NT2/D1 (cell line): ENCODE measurements at places on chromosomes 3 and 15.

DNA sequence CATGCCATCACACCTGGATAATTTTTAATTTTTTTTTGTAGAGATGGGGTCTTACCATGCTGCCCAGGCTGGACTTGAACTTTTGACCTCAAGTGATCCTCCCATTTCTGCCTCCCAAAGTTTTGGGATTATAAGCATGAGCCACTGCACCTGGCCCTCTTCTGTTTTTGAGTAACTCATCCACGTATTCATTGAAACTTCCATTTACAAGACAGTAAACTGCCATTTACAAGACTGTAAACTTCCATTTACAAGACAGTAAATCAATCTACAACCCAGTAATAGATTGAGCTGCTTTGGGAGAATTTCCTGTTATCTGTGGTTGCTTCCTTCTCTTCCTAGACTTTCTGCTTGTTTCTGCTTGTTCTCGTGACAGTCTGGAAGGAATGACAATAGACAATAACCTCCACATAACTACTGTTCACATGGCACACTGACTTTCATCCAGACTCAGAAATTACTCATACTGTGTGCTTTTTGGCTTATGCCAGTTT is 114.7 kb upstream of the CCNL1 start:
- peak; percentile 49 for DNase-seq

DNA sequence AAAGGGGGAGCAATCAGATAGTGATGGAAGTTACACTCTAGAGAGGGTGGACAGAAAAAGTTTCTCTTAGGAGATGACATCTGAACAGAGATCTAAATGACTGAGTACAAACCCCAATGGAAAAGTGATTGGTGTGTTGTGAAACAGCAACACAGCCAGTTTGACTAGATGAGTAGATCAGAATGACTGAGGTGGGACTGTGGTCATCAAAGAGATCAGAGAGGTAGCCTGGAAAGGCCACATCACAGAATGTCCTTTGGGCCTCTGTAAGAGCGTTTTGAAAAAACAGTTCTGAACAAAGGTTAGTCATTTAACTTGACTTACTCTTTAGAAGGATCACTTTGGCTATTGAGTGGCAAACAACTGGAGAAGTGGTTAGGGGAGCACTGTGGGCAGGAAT is 10.6 kb downstream of the LRRC58 start:
- DNase-seq: no peak

DNA sequence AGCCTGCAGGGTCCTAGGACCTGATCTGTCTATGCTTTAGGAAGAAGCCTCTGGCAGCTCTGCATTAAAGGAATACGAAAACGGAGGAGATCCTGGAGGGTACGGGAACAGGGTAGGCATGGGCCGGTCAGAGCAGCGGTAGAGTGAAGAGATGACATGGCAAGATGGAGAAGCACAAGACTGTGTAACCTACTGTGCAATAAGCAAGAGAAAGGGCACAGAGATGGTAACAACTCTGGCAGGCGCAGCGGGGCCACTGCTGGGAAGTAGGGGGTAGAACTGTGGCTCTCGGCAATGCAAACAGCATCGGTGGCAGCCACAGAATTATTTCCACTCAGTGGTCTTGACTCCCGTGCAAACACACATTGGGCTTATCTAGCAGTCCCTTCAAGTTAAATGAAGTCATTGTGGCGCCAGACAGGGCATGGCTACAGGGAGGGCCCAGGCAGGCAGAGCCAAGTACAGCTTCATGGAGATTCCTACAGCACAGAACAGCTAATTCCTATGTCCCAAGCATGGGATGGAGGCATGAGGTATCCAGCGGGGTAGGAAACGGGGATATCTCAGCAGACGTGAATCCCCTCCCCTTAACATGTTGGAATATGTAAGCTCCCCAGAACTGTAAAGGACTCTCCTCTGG is 28.8 kb downstream of the WHAMM start:
- DNase-seq: no peak

DNA sequence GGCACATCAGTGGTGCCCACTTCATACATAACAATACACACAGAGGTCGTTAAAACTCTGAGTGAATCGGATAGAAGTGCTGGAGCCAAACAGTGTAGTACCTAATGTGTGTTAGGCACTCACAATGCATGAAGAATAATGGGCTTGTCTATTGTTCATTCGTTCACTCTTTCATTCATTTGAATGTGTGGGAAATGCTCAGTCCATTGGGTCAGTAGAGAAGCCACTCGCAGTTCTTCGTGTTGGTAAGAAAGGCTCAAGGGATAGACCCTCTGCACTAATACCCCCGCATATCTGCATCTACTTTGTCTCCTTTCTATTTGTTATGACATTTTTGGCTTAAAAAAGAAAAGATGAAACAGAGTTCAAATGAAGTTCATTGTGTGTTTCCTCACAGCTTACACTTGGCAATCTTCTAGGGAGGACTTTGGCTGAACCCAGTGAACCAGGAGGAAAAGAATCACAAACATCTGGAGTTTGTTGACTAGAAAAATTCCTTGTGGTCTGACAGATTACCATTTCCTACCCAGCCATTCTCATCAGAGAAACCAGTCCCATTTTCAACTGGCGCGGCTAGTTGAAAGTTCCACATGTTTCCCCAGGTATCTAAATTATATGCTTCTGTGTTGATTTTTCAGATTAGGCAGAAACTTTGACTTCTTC is 32.8 kb upstream of the MFSD1 start:
- DNase-seq: no peak

DNA sequence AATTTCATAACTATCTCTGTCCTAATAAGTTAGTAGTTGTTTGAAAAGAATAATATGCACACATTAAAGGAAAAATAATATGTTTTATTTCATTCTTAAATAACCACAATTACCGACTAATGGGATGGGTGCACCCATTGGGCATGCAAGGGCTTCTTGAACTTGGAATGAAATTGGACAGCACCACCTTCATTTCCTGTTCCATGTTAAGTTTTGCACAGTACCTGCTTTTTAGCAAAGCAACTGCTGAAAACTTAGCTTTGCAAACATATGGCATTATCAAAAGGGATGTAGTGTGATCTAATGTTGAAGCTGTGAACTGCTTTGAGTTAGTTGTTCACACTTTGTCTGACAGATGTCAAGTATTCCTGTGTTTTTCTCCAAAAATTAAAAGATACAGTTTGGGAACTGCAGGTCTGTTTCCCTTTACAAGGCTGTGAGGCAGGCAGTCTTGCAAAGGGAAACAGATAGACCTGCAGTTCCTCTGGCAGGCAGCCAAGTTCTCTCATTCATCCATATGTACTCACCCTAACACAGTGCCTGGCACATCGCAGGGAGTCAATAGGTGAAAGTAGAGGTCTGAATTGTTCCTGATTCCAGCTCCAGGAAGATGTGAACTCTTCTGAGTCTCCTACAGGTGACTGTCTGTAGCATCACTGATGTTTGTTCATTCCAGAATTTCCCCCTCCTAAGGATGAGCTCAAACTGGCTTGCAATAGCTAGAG is 64.3 kb upstream of the GOLGA8B start:
- no peak for DNase-seq

DNA sequence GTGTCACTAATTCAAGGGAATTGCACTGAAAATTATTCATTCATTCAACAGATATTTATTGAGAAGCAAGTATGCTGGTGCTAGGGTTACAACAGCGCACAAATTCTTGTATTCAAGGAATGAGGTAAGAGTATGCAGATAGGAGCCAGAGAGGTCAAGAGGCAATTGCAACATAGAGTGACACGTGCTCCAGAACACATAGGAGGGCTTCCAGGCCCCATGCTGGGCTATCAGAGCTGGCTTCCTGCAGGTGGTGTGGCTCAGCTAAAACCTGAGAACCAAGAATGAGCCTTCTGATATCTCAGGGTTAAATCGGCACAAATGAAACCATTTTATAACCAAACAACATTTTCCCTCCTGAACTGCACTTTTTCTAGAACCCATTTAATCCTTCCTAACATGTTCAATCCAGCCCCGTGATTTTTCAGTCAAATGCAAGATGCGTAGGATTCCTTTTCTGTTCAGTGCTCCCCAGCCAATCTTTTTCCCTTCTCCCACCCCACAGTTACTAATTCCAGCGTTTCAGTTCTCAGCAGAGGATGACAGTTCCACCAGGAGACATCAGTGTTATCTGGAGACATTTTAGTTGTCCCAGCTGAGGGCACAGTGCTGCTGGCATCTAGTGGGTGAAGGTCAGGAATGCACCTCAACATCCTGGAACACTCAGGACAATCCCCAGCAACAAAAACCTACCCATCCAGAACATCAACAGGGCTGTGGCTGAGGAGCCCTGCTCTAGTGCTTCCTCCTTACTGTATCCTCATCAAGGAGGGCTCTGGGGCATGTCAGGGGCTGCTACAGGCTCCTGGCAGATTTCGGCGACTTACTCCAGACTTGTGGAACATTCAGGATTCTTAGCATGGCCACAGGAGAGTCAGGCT is 13.1 kb downstream of the CCR5AS start:
- DNase-seq: peak; percentile 51

DNA sequence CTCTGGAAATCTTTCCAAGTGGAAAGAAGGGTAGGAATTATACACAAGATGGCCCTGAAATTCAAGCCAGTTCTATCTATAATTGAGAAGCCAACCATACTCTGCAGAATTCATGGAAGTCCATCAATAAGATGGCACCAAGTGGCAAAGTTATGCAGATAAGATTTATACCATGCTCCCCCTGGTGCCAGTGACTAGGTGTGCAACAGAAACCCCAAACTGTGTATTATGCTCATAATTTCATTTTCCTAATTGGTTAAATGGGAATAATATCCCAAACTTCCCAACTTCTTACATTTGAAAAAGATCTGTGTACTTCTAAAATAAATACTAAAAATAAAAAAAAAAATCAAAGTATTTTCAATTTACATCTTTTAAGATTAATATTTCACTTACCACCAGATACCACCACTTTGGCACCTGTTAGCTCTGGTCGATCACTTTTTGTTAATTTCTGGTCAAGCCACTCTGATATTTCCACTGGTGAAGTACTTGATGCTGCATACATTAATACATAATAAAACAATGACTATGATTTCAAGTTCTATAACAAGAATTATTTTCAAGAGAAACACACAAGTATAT is 25.9 kb downstream of the ETFA start:
- DNase-seq: no peak

DNA sequence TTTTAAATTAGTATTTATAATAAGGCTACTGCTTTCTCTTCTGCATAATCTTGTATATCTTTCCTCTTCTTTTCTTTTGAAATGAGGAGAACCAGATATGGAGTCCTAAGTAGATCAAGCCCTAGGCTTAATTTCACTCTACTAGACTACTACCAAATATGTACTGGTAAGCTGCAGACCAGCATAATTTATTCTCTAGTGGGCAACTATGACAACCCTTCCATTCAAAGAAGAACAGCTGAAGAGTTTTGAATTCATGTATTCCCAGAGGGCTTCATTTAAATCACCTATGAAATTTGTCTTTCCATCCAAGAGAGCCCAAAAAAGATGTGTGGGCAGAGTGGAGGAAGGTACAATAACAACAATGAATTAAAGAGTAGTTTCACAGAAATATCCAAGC is 10.0 kb downstream of the RAD18 start:
- DNase-seq: no peak

DNA sequence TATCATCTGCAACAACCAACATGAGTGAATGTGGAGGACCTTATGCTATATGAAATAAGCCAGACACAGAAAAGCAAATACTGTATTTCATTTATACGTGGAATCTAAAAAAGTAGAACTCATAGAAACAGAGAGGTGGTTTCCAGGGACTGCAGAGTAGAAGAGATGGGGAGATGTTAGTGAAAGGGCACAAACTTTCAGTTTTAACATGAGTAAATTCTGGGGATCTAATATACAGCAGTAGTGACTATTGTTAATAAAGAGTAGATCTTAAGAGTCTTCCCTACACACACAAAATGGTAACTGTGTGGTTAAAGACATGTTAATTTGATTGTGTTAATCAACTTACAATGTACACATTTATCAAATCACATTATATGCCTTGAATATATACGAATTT is 20.9 kb upstream of the MELTF start:
- no peak for DNase-seq

DNA sequence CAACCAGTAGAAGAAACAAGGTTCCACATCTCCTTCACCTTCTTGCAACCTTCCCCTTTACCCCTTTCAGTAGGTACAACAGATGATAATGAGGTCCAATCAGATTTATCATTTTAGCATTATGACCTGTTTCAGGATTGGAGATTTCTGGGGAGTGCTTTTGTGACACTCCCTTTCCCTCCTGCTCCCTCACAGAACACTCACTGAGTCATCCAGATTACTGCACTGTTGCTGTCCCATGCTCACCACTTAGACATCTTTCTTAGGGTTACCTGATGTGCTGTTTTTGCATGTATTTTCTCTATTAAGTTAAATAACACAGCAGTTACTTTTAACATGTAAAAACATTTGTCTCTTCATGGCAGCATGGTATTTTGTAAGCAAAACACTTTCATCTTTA is 118.5 kb downstream of the MFSD1 start:
- DNase-seq: no peak

DNA sequence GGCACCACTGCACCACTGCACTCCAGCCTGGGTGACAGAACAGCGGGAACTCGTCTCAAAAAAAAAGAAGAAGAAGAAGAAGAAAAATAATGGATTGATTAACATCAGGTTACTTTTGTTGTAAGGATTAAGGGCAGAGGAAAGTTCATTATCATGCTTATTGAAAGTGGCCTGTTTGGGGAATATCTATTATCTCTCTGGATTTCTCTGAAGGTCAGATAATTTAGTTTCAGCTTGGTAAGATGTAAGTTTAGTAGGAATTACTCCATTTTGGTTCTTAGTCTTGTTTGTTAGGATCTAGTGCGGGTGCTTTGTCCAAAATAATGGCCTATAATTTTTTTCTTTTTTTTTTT is 2.5 kb upstream of the MTMR14 start:
- DNase-seq: no peak

DNA sequence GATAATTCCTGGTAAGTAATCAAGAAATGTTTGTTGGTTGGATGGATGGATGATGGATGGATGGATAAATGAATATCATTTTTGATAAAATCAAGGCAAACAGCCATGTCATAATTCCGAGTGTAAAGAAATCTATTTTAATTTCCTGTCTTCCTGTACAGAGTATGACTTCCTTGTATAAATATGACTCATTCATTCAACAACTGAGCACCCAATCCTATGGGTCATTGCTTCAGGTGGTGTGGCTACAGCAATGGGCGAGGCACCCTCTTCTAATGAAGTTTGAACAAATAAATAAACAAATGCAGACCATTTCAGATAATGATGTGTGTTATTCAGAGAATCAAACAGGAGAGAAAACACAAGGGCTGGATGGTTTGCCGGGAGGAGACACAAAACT is 198.7 kb downstream of the TNIK start:
- no peak for DNase-seq

DNA sequence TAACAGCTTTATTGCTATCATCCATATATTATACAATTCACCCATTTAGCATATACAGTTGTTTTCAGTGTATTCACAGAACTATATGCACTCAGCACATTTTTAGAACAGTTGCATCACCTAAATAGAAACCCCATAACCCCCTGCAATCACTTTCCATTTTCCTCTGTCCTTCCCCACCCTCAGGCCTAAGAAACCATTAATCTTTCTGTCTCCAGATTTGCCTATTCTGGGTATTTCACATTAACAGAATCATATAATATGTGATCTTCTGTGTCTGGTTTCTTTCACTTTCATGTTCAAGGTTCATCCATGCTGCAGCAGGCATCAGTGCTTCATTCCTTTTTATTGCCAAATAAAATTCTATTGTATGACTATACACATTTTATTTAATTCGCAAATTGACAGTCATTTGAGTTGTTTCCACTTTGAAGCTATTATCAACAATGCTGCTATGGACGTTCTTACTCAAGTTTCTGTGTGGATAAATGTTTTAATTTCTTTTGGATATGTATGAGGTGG is 39.8 kb downstream of the ADAMTS17 start:
- no peak for DNase-seq
